Right renal pelvis (tissue), 4 donors: ENCODE measurements at places on chromosomes 5 and 9.

- no peak for DNase-seq
These were observed 41.6 kb upstream of the SLC36A2 start for GRCh38 chr5:151388960-151389359.

GRCh38 chr5:107342371-107342770 is 328.4 kb downstream of the EFNA5 start:
- DNase-seq, result no peak

DNA sequence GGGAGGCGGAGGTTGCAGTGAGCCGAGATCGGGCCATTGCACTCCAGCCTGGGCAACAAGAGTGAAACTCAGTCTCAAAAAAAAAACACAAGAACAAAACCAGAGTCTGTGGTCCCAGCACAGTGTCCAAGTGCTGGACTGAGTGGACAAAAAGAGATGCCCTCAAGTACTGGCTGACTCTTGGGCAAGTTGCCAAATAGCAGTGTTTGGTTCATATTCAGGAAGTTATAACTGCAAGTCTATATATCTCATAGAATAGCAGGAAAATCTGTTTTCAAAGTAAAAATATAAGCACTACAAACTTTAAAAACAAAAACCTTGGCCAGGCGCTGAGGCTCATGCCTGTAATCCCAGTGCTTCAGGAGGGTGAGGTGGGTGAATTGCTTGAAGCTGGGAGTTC is 7.3 kb downstream of the HABP4 start:
- no peak for DNase-seq

DNA sequence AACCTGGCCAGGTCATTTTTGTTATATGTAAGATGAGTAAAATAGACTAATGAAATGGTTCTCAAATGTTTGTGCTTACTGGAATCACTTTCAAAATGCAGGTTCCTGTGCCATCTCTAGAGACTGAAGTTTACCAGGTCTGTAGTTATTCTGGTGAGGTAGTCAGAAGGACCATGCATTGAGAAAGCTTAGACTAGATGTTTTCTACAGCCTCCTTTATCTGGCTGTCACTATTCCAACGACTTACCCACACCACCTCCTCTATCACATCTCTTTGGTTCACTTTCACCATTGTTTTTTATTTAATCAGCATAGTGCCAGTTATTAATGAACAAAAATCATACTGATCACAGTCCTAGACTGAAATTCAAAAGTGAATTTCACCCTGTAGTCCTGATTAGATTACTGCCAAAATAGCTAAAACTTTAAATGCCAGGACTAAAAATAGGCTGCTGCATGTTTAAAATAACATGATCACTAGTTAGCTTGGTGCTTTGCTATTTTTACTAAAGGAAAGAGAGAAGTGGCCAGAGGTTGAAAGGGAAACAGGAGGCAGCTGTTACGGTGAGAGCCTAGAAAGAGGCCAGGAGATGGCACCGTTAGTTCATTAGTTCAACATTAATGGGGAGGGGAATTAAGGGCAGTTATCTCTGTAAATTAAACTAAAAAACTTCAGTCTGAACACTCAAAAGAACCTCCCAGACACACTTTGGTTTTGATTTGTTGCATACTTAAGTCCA is 13.9 kb upstream of the FNIP1 start:
- DNase-seq, result no peak

- DNase-seq, result no peak
These were observed 154.4 kb downstream of the PRELID2 start for GRCh38 chr5:145680767-145681166.

GRCh38 chr5:13932011-13932410 is 12.5 kb downstream of the DNAH5 start:
- no peak for DNase-seq

- DNase-seq, result no peak
These were observed 45.9 kb upstream of the VPS13A start for GRCh38 chr9:77131399-77131798.

- no peak for DNase-seq
These were observed 1.1 kb downstream of the GSN start for GRCh38 chr9:121268851-121269641.

DNA sequence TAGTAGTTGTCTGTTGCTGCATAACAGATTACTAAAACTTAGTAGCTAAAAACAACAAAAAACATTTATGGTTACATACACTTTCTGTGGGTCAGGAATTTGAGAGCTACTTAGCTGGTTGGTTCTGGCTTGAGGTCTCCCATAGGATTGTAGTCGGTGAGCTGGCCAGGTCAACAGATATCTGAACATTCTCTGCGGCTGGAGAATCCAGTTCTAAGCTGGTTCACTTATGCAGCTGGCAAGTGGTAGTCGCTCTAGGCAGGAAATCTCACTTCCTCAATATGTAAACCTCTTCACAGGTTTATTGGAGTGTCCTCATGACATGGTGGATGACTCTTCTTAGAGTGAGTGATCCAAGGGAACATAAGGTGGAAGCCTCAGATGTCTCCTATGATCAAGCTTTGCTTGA is 65.7 kb upstream of the TNFAIP8 start:
- no peak for DNase-seq

- no peak for DNase-seq
These were observed 1277.7 kb upstream of the NUDT12 start for GRCh38 chr5:104840284-104840683.

DNA sequence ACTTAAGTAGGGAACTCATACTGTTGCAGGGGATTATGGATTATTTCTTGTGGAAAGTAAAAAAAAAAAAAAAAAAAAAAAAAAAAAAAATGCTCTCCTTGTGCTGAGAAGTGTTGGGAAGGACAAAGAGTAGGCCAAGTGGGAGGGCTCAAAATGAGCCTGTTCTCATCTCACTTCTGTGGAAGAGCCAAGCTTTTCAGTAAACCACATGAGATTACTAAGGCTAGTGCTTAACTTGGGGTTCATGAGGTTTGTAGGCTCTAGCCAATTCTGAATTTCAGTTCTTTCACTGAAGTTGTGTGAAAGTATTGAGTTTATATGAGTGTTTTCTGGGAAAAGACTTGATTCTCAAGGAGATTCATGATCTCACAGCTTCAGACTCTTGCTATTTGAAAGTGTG is 23.0 kb upstream of the CEP78 start:
- no peak for DNase-seq

DNA sequence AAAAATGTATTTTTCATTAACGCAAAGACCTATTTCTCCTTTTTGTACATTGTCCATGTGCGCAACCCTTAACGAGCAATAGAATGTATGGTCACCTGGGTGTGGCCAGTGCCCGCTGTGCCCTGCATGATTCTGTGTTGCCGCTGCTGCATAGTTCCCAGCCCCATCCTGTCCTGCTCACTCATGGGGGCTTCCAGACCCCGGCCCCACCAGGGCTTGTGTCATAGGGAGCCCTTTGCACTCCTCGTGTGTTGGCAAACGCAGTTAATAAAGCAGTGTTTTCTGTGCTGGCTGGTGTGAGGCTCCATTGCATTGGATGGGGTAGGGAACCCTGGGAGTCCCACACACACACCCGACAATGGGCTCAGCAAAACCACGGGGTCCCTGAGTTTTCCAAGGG is 49.7 kb downstream of the SAR1B start:
- DNase-seq, result no peak

- DNase-seq, result no peak
These were observed 136.9 kb upstream of the FBN2 start for GRCh38 chr5:128674837-128675446.

GRCh38 chr9:124699575-124699974 is 71.5 kb downstream of the NR6A1 start:
- DNase-seq, result no peak

GRCh38 chr5:176389135-176390123 is 878 bp downstream of the HIGD2A start:
- DNase-seq, result no peak

DNA sequence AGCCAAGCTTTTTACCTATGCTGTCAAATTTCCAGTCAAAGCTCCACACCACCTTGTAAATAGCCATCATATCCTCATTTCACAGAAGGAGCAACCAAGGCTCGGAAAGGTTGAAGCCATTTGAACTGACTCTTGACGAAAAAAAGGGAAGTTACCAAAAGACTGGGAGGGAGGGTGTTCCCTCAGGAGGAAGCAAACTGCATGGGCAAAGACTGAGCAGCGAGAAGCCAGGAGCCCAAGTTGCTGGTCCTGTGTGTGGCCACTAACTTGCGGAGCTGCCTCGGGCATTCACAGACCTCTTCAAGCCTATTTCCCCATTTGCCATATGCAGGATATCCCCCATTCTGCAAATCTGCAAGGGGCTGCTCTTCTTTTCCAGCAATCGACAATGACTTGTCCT is 37.4 kb downstream of the TTLL11 start:
- no peak for DNase-seq

DNA sequence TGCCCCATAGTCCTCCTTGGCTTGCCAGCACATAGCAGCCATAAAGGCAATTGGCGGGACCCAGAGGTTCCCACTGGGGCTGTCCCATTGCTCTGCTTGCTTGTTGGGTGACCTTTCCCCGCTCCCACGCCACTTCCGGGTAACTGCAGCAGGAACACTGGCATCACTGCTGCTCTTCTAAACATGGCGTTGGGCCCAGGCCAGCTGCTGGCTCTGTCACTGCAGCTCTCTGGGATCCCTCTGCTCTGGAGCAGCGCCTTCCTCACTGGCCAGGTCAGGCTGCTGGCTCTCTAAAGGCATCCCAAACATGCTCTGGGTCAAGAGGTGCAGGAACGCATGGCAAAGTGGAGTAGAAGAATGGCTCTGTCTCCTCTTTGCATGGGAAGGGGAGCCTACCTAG is 92.9 kb downstream of the DRD1 start:
- DNase-seq, result no peak
